Head of caudate nucleus (tissue), 42 donors: ENCODE measurements at places on chromosomes 2 and 18.

DNA sequence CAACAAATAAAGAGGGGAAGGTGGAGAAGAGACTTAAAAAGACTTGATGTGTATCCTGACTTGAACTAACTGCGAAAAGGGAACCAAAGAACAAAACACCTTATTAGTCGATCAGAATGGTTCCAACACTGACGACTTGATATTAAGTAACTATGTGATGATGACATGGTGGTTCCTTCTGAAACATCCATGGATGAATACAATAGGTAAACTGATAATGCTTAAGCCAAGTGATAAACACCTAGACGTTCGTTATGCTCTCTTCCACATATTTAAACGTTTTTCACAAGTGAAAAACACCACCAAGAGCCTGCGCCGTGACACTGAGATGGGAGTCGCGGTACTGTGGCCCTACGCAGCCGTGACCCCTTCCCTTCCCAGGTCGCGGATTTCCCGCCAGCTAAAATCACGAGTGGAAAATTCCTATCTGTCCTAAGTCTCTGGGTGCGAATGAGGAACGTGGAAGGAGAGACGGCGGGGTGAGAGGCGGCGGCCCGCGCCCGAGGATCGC is 797 bp downstream of the TTC32 start:
- no peak for DNase-seq

DNA sequence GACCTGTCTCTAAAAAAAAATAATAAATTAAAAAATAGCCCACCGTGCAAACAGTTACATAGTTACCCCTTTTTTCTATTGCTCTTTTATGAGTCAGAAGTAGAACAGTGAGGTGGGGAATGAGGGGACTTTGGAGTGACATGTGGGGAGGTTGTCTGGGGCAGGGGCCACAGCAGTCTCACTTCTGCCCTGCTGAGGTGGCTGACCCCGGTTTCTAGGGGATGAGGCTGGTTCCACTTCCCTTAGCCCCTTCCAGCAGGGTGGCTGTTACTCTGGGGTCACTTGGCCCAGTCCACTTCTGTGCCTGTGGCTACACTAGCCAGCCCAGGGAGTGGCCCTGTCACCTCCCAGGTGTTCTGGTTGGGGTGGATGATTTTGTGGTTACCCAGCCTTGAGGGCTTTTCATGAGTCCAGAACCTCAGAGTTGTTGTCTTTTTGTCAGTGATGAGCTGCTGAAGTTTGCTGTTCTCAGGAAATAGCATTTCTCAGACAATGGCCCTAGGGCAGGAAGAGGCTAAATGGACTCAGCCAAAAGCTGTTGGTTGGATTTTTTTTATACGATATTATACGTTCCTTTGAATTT is 28.0 kb upstream of the SCLY start:
- DNase-seq: no peak

- DNase-seq: no peak
Measured at GRCh38 chr2:99279969-99280695, 20.9 kb downstream of the LYG1 start.

GRCh38 chr2:402206-402605 is 114.3 kb upstream of the ALKAL2 start:
- no peak for DNase-seq

DNA sequence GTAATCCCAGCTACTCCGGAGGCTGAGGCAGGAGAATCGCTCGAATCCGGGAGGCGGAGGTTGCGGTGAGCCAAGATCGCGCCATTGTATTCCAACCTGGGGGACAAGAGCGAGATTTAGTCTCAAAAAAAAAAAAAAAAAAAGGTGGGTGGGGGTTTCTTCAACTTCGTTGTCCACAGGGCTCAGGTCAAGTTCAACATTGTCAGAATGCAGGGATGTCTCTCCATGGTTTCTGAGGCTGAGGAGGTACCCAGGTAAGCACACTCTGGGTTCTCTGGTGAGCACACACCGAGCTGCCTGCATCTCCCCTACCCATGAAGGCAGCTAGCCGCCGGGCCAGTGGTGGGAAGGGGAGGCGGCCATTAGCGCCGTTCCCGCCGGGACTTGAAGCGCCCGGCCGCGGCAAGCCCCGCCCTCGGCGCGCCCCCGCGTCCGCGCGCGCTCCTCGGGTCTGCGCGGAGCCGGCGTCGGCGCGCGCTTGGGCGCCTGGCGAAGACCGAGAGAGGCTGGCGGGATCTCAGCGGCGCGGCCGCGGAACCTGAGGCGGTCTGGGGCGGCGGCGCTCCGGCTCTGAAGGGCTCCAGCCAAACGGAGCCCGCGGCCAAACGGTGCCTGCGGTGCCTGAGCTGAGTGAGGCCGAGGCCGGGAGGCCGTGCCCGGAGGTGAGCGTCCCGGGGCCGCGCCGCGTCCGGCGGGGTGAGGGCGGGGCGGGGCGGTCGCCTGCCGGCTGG is at the start of gene UBXN2A:
TSS of gene UBXN2A (plus strand) at position 477 of the 731 bp plus-strand sequence. CDS start 17,852 bp downstream, outside the sequence.
- DNase-seq: peak; percentile 85

DNA sequence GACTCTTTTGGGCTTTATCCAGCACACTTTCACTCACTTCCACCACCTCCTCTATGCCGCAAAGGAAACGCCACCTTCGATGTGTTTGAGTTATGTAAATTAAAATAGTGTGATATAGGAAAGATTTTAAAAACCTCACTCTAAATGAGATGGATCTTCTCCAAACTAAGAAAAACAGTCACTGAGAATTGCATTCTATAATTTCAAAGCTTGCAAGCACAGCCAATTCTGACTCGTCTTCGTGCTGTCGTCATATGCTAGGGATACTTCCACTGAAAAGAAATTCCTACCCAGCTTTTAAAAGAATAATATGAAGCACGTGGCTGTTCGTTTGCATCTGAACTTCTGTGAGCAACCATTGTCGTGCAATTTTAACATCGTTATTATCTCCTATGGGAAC is 162.5 kb downstream of the SH3BP4 start:
- DNase-seq: no peak

DNA sequence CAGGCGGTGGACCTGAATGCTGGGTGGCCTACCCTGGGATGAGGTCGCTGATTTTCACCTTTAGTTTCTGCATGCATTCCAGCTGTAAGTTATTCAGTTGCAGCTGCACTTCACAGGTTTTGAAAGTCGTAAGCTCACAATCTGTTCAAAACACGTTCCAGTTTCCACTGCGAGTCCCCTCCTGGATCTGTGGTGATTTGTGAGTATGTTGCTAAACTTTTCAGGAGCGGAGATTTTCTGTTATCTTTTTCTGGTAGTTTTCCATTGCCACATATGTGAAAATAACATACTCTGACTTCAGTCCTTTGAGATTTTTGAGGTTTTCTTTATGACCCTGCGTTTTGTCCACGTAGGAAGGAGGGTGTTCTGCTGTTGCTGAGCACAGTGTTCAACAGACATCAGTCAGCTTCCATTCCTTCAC is 102.1 kb downstream of the SNTG2 start:
- DNase-seq: no peak

DNA sequence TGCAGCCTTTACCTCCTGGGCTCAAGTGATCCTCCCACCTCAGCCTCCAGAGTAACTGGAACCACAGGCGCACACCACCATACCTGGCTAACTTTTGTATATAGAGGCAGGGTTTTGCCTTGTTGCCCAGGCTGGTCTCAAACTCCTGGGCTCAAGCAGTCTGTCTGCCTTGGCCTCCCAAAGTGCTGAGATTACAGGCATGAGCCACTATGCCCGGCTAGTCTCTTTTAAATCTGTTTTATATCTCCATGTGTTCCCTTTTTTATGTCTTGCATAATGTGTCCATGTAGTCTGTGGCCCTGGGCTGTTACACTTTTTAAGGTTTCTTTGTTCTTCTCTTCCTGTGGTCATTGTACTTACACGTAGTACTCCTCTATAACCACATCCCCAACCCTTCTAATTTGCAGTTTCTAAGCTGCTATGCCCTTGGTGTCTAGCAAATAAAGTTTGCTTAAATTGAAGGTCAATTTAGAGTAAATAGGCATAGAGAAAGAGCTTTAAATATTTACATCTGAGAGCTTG is 168.2 kb downstream of the MCFD2 start:
- no peak for DNase-seq

GRCh38 chr2:227890495-227891079 is 19.2 kb downstream of the DAW1 start:
- DNase-seq: no peak

DNA sequence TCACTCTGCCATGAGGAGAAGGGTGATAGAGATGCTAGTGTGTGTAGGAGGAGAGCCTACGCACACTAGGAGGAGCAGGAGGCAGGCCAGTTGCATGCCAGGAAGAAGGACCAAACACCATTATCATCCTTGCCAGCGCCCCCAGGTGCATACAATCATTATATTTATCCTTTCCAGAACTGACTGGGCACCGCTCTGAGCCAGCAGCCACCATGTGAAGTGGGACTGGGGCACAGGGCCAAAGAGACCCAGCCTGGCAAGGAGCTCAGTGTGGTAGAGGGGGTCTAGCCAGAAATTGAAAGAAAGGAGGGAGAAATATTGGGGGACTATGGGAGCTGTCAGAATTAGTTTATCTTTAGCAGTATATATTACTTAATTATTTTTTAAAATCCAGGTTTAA is 8.3 kb upstream of the GPR148 start:
- DNase-seq: no peak

DNA sequence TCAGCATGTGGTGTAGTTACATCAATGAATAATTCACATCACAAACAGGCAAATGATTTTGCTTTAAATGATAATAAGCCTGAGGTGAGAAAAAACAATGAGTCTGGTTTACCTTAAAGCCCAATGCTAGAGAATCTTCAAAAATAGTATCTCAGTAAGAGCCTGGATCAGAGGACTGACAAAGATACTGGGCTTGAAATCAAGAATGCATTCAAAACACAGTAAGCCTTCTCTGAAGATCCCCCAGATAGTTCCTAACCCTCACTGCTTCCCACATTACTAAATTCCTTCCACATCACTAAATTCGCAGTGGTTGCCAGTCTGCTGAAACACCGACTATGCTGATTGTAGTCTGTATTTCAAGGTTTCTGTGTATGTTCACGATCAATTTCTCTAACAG is 514.9 kb downstream of the SUCLG1 start:
- no peak for DNase-seq

GRCh38 chr2:168156661-168157060 is 90.7 kb downstream of the STK39 start:
- DNase-seq: no peak

- DNase-seq: no peak
Measured at GRCh38 chr18:72555101-72555500, 11.0 kb upstream of the CBLN2 start.

- no peak for DNase-seq
Measured at GRCh38 chr2:50489092-50489491, 542.8 kb downstream of the NRXN1 start.

GRCh38 chr18:1760901-1761300 is 810.4 kb downstream of the METTL4 start:
- DNase-seq: no peak

- DNase-seq: peak; percentile 56
Measured at GRCh38 chr2:25165992-25166875, 2.1 kb downstream of the POMC start.

DNA sequence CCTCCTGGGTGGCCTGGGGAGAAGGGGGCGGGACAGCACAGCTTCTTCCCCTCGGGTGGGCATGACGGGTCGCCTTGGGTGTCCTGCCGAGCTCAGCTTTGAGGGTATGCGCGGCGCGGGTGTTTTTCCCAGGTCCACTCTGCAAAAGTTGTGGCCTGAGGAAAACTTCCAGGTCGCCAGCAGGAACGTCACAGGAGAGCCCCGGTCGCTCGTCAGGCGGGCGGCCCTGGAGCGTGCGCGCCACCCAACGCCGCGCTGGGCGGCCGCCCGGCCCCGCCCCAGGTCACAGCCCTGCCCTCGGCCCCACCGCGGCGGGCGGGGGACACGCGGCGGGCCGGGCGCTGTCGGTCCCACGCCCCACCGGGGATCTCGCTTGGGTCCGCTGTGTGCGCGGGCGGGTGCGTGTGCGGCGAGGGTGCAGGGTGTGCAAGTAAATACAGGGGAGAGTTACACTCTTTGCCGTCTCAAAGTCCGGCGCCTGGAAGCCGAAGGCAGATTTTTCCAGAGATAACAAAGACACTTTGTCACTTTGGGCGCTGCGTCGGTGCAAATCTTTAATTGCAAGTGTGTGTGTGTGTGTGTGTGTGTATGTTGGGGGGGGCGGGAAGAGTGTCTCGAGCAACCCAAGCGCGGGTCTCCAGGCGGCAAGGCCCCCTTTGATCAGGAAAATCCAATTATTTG is 616 bp upstream of the SP5 start:
- DNase-seq: no peak

DNA sequence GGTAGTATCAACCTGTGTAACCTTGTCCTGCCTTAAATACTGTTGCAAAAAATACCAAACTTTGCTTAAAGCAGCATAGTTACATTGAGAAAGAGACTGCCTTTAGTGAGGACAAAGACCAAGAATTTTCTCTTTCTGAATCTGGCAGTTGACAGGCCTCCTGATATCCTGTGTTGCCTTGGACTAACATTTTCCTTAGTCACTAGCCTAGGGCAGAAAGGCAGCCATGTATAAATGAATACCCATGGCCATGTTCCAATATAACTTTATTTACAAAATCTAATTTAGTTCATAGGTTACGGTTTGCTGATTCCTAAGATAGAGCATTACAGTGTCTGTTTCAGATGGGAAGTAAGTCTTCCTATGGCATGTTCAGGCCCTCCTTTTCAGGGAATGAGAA is 895.4 kb downstream of the CNTNAP5 start:
- DNase-seq: no peak

- DNase-seq: no peak
Measured at GRCh38 chr2:9463698-9464034, 10.7 kb upstream of the IAH1 start.

- no peak for DNase-seq
Measured at GRCh38 chr2:45818591-45818990, 167.1 kb downstream of the PRKCE start.

GRCh38 chr2:225600865-225601264 is 201.4 kb downstream of the NYAP2 start:
- no peak for DNase-seq

GRCh38 chr2:8674420-8675009 is 7.3 kb upstream of the ID2 start:
- no peak for DNase-seq

DNA sequence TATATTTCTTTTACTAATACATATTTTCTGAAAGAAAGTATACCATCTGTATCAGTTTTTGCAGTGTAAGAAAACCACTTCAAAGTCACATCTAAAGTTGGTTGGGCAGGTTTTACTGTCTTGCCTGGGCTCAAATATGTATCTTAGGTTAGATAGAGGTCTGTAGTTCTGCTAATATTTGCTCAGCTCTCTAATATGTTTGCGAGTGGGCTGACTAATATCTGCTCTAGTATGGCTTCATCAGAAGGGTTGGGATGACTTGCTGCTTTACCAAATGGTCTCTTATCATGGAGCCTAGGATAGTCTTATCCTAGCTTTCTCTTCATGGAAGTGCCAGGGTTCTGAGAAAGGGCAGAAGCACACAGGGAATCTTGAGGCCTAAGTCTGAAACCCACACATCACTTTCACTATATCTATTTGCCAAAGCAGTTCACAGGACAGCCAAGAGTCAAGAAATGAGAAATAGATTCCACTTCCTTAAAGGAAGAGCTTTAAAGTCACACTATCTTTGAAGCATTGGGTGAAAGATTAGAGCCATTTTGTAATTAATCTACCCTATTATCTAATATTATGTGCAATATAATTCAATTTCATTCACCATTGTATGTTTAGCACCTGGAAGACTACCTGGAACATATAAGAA is 610.0 kb downstream of the KCNJ3 start:
- DNase-seq: no peak

GRCh38 chr2:190075623-190076022 is 13.1 kb upstream of the MSTN start:
- no peak for DNase-seq
